Large intestine (tissue), 12 donors: ENCODE measurements at places on chromosomes 3 and 15. TPM values are rescaled to one million over a fixed set of nuclear protein-coding genes. Genes with fewer than 3 reads are reported as not detected.

Gene KLHL40
- polyA plus RNA-seq, result 0.25 TPM

DNA sequence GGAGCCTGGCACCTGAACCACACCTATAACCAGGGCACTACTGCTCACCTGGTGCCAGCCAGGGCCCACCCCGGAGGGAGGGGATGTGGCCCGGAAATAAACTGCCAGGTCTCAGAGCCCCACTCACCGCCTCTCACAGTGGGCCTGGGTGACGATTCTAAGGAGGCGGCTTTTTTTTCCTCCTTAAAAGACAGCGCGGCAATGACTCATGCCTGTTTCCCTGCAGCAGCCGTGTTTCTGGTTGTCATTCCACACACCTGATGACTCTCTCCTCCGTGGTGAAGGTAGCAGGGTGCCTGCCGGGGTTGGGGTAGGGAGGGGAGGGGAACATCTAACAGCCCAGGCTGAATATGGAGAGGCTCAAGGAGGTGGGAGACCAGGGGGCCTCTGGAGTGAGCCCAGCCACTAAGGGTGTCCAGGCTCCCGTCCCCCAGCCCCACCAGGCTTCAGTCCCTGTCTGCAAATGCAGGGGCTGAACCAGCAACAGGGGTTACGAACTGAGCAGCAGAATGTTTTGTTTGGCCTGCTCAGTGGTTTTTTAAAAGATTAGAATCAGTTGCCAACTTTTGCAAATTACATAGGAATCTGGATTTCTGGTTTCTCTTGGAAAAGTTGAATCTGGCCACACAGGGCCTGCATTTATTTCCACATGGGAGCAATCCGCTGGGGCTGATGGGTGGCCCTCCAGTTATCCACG lies 127.3 kb upstream of the LINGO1 start:
- no peaks in the 10 kb centered on the region for H3K4me1 ChIP-seq
- no peaks in the 10 kb centered on the region for H3K36me3 ChIP-seq
- no peak overlapping the region for H3K27ac ChIP-seq
- peaks cover 3% of the 10 kb centered on the region for H3K27me3 ChIP-seq
- DNase-seq, result no peak

DNA sequence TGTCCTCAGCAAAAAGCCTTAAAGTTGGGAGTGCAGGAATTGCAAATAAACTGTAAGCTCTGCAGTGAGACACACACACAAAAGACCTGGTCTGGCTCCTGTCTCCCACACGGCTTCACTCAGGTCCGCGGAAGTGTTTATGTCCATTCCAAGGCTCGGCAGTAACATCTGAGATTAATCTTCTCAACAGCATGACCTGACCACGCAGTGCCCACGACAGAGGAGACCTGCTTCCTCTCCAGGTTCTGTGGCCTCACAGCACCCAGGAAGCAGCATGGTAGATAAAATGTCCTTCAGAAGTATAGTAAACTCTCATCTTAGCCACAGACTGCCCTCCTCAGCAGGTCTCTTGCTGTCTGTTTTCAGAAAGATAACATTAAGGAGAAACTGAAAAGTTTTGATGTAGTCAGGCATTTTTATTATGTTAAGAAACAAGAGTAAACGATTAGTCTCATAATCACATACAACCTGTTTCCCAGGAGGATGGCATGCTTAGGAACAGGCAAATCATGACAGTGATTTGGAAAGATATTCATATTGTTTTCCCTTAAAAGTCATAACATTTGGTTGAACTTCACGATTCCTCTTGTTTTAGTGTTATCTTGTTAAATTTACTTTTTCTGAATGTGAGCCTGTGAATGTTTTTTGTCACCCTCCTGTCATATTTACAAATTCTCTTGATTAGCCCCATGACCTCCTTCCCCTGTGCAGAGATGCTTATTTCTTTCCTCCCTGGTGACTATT lies 34.6 kb downstream of the CD200R1L start:
- H3K27me3 ChIP-seq, result no peaks in the 10 kb centered on the region
- no peak overlapping the region for H3K4me3 ChIP-seq
- no peak overlapping the region for H3K27ac ChIP-seq
- no peaks in the 10 kb centered on the region for H3K4me1 ChIP-seq

Gene GOLGA8M
- 1.3 TPM for polyA plus RNA-seq

Gene ADCY5
- polyA plus RNA-seq, result 10.6 TPM

- H3K36me3 ChIP-seq, result no peaks in the 10 kb centered on the region
- peaks cover 11% of the 10 kb centered on the region for H3K4me1 ChIP-seq
- H3K27ac ChIP-seq, result peak overlapping the region; percentile 43
- H3K4me3 ChIP-seq, result no peak overlapping the region
Observed at GRCh38 chr3:34268032-34268709, 469.7 kb downstream of the PDCD6IP start.

Gene LRRN1
- 28.2 TPM for polyA plus RNA-seq

DNA sequence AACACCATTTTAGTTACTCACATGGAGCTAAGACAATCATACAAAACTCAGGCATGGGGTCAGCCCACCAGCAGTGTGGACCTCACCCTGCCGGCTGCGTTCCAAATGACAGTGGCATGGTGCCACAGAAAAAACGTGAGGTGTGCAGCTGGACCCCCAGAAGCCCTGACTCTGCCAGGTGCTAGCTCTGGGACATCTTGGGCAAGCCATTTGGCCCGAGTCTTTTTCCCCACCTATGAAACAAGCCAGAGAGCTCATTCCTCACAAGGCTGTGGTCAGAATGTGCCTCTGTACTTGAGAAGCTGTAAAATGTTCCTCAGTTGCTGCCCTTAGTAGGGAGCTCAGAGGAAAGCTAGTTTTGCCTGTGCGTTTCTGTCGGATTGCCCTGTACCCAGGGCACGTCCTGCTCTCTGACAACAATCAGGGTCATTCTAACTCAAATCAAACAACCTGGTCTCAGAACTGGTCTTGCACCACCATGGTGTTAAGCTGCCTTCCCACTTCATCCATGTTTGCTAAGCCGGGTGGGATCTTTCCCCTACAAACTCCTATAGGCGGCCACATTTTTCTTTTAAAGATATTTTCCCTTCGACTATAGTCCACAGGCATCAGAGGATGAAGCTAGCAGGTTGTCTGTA lies 44.9 kb downstream of the LIPC start:
- no peak overlapping the region for H3K27ac ChIP-seq
- no peaks in the 10 kb centered on the region for H3K27me3 ChIP-seq
- no peaks in the 10 kb centered on the region for H3K36me3 ChIP-seq
- H3K4me1 ChIP-seq, result peaks cover 18% of the 10 kb centered on the region

Gene TRMT10C
- 27.5 TPM for polyA plus RNA-seq

DNA sequence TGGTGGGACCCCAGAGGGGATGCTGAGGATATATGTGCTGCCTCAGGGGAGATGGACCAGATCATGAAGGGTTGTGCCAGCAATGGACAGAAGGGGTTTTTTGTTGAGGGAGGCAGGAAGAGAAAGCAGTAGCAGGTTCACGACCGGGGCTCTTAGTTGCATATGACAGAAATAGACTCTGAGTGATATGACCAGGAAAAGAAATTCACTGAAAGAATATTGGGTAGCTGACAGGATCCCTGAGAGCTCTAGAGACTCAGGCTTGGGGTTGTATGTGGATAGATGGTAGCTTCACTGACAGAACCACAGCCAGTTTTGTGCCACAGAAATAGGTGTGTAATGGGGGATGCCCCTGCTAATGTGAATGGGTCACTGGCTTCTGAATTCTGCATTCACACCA lies 241.6 kb downstream of the ZNF621 start:
- DNase-seq, result no peak
- no peaks in the 10 kb centered on the region for H3K4me1 ChIP-seq
- no peak overlapping the region for H3K27ac ChIP-seq
- H3K36me3 ChIP-seq, result no peaks in the 10 kb centered on the region
- H3K4me3 ChIP-seq, result no peak overlapping the region
- no peaks in the 10 kb centered on the region for H3K27me3 ChIP-seq

Gene TMOD3
- 44.0 TPM for polyA plus RNA-seq

Gene BLM
- 4.2 TPM for polyA plus RNA-seq

- peaks cover 3% of the 10 kb centered on the region for H3K27me3 ChIP-seq
- H3K27ac ChIP-seq, result no peak overlapping the region
- H3K4me3 ChIP-seq, result no peak overlapping the region
- H3K4me1 ChIP-seq, result no peaks in the 10 kb centered on the region
Observed at GRCh38 chr15:92291900-92292299, 101.8 kb upstream of the ST8SIA2 start.

- H3K36me3 ChIP-seq, result no peaks in the 10 kb centered on the region
- H3K4me3 ChIP-seq, result no peak overlapping the region
- H3K27me3 ChIP-seq, result no peaks in the 10 kb centered on the region
- H3K4me1 ChIP-seq, result no peaks in the 10 kb centered on the region
- DNase-seq, result no peak
Observed at GRCh38 chr3:21670386-21670785, 80.6 kb downstream of the ZNF385D start.

Gene CPNE9
- 0.73 TPM for polyA plus RNA-seq

Gene C3orf85
- 95.5 TPM for polyA plus RNA-seq

Gene CD200R1
- polyA plus RNA-seq, result 1.7 TPM

DNA sequence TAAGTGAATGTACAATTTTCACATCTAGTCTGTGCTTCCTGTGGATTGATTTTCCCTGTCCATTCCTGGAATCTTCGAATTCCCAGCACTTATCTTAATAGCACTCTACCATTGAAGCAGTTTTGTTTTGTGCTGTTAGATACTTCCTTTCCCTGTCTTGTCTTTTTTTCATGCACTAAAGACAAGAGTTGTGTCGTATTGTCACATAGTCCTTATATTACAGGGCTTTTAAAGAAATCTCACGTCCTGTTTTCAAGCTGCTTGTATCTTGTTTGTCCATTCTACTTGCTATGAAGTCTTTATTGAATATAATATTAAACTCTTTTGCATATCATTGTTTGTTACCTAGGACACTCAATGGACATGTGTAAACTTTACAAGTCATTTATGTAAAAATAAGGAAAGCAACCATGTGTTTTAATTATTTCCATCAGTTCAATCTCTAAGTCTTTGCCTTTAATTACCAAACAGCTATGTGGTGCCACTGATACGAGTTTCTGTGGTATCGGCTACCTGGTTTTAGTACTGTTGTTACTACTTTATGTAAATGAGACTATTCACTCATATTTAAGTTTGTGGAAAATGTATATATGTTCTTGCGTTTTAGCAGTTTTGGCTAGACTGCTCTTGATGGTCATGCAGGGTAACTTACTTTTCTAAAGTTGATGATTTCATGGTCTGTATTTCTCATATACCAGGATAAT lies 10.3 kb downstream of the PIK3CA start:
- no peaks in the 10 kb centered on the region for H3K27me3 ChIP-seq
- DNase-seq, result no peak
- no peak overlapping the region for H3K27ac ChIP-seq
- no peak overlapping the region for H3K4me3 ChIP-seq
- H3K4me1 ChIP-seq, result no peaks in the 10 kb centered on the region

DNA sequence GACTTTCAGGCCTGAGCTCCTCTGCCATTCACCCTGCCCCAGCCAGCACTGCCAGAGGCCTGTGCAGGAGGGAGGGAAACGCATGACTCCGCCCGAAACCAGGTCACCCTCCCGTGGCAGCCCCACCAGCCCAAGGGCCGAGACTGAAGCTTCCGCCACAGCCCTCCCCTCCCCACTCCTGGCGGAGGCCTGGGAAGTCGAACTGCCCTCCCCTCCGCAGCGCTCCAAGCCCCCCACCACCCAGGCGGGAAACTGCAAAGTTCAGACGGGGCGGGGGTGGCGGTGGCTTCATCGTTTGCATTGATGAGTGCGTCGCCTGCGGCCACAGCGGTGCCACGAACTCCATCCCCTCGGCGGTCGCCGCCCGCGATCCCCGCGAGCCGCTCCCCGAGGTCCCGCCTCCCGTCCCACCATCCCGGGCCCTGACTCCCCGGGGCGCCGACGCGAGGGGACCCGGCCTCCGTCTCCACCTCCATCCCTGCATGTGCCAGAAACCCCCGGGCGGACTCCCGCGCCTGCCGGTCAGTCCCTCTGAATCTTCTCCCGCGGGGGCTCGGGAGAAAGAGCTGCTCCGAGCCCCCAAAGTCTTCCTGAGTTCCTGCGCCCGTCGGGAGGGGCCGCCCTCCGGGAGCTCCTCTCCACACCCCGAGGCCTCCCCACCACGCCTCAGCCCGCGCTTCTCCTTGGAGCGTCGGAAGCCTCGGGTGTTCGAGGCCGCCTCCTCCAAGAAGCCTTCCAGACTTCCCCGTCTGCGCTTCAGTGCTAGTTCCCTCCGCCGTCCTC lies 698 bp downstream of the MELTF start:
- no peaks in the 10 kb centered on the region for H3K27me3 ChIP-seq
- DNase-seq, result peak; percentile 57
- H3K36me3 ChIP-seq, result peaks cover 34% of the 10 kb centered on the region
- H3K27ac ChIP-seq, result peak overlapping the region; percentile 83
- peaks cover 35% of the 10 kb centered on the region for H3K4me1 ChIP-seq

- no peak overlapping the region for H3K27ac ChIP-seq
- H3K4me1 ChIP-seq, result no peaks in the 10 kb centered on the region
- H3K27me3 ChIP-seq, result no peaks in the 10 kb centered on the region
Observed at GRCh38 chr3:45915518-45916231, 27.6 kb upstream of the CXCR6 start.
